ENCODE measurements at places on chromosomes 7 and 10. TPM values are rescaled to one million over a fixed set of nuclear protein-coding genes. Genes with fewer than 3 reads are reported as not detected.

DNA sequence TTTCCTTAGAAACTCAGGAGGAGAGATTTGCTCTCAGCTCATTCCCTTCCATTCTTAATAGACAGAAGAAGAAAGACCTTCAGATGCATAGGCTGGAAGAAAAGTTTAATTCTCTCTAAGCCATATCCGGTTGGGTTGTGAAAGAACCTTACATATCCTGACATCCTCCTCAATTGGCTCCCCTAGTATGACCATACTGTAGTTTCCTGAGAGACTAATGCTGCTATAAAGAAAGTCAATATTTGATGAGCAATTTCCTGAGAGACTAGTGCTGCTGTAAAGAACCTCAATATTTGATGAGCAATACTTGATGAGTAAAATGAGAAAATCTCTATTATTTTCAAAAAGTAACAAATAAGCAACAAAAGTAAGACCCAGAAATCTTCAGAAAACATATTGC lies 888.5 kb upstream of the SORCS1 start:
- DNase-seq, result no peak

The COX19 gene
- total RNA-seq, result 15.3 TPM

- no peak for DNase-seq
These were observed 21.0 kb downstream of the ANKRD30A start for GRCh38 chr10:37146443-37146842.

- DNase-seq, result no peak
These were observed 143.9 kb upstream of the KLF14 start for GRCh38 chr7:130877991-130878305.

The SUN3 gene
- total RNA-seq, result not detected

The EPDR1 gene
- 0.54 TPM for total RNA-seq

DNA sequence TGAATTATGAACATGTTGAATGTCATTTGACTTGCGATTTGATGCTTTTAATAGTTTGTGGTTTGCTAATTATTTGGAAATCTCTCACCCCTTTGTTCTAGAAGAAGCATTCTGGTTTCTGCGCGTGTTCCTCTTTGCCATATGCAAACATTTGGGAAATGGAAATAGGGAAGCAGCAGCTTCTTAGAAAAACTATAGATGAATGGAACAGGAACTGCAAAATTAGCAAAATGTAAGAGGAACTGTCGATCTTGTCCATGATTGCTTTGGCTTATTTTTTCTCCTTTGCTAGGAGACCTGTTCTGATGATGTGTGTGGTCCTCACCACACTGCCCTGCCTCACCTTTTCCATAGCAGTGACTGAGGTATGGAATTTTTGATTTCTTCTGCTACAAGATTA lies 19.0 kb downstream of the TMEM236 start:
- DNase-seq, result no peak

The PPP1R17 gene
- not detected for total RNA-seq

The CTAGE4 gene
- total RNA-seq, result 0.56 TPM
